ENCODE measurements at places on chromosomes 5 and 9. TPM values are rescaled to one million over a fixed set of nuclear protein-coding genes. Genes with fewer than 3 reads are reported as not detected.

Gene TOMM5
- total RNA-seq = 75.7 TPM

DNA sequence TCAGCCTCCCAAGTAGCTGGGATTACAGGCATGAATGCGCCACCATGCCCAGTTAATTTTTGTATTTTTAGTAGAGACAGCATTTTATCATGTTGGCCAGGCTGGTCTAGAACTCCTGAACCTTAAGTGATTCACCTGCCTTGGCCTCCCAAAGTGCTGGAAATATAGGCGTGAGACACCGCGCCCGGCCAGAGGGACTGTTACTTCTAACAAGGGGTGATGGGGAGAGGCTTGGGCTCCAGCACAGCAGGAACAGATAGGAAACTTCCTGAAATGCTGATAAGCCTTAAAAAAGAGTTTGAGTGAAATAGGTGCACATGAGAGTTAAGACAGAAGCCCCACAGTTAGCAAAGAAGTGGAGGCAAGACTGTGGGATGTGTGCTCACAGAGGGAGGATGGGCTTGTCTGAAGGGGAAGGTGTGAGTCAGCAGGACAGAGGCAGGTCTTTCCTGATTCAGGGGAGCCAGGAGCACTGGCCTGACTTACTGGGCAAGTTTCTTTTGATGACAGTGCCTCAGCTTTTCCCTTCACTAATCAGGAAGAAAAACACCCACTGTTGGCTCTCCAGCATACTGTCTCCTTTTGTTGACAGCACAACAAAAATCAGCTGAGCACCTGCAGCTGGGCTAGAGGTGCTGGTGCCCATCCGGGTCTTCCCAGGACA lies 68.4 kb downstream of the RAD23B start:
- no peak for DNase-seq

Gene TAF1L
- not detected for total RNA-seq

Gene SOX30
- 2.0 TPM for total RNA-seq

DNA sequence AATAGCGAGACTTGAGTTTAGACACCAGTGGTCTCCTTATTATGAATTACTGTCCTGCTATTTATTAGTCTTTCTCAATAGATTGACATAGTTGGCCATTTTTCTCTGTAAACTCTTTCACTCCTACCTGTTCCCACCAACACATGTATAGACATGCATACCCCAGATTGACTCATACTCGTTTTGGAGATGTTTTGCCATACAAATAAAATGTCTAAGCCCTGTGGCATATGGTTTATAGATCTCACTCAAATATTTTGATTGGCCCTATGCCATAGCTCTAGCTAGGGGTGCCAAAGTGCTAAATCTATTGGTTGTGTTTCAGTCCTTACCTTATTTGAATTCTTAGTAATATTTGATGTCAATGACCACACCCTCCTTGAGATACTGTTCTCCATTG lies 42.3 kb downstream of the CAMK4 start:
- DNase-seq = no peak

Gene PAIP2
- 144 TPM for total RNA-seq

DNA sequence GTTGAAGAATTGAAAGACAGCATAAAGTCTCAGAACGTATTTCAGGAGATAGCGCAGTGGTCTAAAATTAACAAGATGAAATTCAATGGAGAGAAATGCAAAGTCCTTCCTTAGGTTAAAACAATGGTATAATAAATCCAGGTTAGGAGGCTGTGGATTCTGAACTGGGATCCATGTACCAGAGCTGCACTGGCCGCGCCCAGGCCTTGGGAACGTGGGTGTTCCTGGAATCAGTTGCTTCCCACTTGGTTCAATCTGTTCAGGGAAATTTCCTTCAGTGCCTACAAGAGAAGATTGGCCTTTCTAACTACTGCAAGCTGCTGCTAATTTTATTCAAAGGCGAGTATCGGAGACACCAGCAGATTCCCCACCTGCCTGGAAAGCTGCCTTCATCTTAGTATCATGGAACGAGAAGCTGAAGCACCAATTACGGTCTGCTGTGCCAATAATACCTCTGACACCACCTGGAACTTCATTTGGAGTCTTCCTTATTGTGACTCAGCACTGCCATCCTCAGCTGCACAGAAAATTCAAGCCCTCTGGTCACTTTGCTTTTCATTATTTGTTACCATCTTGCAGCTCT lies 14.3 kb upstream of the CTNND2 start:
- DNase-seq = no peak

Gene NNT
- 121 TPM for total RNA-seq

Gene EQTN
- total RNA-seq = not detected

DNA sequence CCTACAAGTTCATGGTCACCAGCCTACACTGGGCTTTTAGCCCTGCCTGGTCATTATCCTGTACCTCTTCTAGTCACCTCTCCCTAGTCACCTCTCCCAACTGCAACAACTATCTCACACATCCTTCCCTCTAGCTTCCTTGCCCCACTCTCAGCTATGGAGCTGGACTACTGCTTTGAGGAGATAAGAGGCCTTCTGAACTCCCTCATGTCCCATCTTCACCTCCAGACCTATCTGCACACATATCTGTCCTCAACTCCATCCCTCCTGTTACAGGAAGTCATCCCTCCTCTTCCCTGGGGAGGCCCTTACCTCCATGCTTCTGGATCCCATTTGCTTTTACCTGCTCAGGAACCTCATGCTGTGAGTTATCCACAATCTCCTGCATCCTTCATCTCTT lies 5.7 kb downstream of the RPP25L start:
- no peak for DNase-seq

- peak; percentile 40 for DNase-seq
Measured at GRCh38 chr9:114906922-114907571, 23.3 kb downstream of the TNFSF8 start.

DNA sequence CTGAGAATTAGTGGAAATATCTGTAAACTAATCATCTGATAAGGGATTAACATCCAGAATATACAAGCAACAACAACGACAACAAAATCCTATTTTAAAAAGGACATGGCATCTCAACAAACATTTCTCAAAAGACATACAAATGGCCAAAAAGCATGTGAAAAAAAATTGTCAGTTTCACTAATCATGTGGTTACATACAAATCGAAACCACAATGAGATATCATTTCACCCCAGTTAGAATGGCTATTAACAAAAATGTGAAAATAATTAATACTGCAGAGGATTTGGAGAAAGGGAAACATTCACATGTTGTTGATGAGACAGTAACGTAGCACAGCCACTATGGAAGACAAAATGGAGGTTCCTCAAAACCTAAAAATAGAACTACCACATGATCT lies 69.5 kb downstream of the ERP44 start:
- DNase-seq = no peak

GRCh38 chr9:127707766-127708165 lies 978 bp downstream of the CFAP157 start:
- peak; percentile 67 for DNase-seq

Gene PCDHB2
- not detected for total RNA-seq

- DNase-seq = no peak
Measured at GRCh38 chr5:68070591-68071281, 144.8 kb upstream of the PIK3R1 start.

DNA sequence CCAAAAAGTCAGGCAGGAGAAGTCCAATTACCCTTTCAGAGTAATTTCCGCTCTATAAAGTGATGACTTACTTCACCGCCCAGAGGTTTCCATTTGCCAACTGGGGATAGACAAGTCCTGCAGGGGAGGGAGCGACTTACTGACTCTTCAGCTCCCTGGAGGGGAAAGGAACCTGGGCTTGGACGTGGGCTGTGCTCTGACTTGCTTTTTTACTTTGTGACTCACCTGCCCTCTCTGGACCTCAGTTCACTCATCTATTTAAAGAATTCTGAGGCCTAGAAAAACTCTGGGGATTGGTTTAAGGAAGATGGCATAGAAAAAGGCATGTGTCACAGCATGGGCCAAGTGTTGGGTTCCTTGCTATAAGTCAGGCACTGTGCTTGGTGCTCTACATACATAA lies 180.4 kb upstream of the TRIM32 start:
- DNase-seq = no peak

GRCh38 chr5:17238521-17239041 lies 21.1 kb downstream of the BASP1 start:
- no peak for DNase-seq

Data from activated T-cell treated with anti-CD3 and anti-CD28 coated beads, Interleukin-2, amount 50 U/mL, for 72 hours (primary cell).